ENCODE measurements at places on chromosomes 2 and 18.

DNA sequence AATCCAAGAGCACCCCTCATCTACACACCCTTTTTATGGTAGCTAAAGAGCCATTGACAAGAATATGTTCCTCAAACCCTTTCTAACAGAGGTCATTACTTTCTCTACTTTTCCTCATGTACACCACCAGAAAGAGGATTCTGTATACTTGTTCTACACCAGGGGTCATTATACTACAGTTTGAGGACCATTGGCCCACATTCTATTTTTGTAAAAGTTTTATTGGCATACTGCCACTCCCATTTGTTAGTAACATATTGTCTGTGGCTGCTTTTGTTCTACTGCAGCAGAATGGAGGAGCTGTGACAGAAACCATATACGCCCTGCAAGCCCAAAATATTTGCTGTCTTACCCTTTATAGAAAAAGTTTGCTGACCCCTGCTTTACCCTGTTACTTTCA lies 14.3 kb downstream of the HTR2B start:
- no peak for DNase-seq

DNA sequence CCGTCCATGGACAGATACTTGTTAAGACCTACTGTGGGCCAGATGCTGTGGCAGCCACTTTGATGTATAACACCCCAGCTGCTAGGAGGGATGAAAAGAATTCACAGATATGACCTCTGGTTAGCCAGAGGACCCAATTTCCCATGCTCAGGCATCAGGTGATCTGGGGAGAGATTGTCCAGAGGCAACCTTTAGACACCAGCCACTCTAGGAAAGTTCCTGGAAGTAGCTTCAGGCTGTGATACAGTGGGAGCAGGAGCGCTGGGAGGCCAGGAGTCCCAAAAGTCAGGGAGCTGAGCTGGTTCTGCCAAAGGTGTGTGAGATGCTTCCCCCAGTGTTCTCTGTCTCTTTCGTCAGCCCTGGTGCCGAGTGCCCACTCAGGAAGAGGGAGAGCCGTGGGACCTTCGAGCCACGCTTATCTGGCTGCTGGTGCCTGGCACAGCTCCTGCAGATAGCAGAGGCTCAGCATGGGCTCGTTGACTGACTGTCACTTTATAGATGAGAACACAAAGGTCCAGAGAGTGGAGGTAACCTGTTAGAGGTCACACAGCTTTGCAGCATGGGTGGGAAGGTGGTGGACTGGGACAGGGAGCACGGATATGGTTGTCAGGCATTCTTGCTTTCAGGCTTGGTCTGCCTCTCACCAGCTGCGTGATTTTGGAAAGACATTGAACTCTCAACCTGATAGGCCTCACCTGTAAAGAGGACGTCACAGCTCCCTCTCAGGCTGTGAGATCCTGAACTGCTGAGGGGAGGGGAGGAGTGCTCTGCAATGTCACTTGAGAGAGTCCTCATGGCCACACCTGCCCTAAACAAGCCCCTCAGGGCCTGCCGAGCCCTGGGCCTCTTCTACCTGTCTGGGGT lies 7.8 kb upstream of the RALB start:
- no peak for DNase-seq

DNA sequence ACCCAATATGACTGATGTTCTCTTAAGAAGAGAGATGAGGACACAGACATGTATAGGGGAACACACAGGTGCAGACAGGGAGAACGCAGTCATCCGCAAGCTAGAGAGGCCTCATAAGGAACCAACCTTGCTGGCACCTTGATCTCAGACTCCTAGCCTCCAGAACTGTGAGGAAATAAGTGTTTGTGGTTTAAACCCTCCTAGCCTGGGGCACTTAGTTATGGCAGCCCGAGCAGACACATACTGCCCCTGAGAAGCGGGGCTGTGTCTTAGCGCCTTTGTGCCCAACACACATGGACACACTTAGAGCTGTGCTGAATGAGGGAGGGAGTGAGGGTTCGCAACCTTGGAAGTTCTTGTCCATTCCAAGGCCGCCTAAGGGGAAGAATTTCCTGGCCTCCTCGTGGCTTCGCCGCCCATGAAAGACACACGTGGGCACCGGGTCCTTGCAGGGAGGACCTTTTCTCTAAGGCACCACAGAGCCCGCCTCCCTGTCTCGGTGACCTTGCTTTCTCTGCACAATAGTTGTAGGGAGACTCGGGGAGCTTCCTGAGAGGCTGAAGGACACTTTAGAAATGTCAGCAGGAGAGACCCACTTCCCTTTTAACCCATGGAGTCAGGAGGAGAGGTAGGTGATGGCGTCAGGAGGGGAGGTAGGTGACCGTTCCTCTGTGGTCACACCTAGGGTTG lies 224.5 kb upstream of the HDAC4 start:
- DNase-seq, result no peak

DNA sequence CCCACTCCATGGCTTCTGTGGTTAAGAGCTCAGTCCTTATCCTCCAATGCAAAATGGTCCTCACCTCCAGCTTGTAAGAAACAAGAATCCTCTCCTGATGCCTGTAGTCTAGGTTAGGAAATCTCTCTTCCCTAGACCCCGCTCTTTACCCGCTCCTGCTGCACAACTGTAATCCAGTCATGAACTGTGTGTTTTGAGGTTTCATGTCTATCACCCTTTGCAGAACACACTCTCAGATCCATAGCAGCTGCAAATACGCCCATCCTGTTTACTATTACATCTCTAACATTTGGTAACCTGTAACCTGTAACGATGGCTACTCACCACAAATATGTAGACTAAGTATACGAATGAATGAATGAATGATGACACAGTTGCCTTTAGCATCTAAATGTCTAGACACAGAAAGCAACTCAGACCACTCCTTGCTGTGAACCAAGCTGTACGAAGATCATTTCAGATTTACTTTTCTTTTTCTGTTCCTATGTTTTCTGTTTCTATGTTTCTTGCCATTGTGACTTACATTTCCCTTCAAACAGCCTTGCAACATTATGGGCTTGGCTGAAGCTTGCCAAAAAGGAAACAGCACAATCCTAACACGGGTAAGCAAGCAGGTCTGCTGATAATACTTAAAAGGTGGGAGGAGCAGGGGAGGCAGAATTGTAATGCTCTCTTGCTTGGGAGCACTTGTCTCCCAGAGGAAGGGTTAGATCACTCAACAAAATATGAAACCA lies 53.7 kb downstream of the EPHA4 start:
- no peak for DNase-seq

- DNase-seq, result no peak
These were observed 613.9 kb downstream of the IRS1 start for GRCh38 chr2:226185616-226186211.

GRCh38 chr2:159963700-159964099 lies 98.7 kb downstream of the PLA2R1 start:
- no peak for DNase-seq

DNA sequence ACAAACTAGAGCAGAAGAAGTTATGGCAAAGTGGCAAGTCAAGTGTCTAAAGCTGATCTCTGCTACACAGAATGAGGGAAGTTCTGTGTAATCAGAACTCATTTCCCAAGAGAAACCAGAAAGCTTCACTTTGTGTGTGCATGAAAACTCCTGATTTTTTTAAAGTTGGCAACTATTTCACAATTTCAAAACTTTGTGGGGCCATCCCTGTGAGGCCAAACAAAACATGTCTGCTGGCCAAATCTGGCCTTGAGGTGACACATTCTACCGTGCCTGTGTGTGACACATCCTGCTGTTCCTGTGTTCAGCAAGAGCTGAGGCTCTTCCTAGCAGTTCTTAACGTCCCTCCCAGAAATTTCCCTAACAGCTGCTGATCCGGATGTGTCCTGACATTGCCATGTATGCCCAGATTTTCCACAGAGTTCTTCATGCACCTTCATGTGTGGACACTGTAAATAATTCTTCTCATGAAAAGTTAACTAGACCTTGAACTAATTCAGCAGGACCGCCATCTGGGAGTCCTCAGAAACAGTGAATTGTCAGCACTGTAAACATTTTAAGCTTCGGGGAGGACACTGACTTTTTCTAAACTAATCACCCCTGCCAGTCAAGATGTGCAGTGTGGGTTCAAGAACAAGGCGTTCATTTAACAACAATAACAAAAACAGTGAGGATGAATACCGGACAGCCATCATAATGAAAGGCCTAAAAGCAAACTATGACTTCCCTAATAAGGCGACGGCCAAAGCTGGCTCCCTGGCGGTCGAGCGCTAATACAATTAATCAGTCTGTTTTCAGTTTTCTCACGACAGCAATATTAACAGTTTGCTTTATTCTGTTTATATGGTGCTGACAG lies 99.0 kb downstream of the PLEKHM3 start:
- DNase-seq, result peak; percentile 35

DNA sequence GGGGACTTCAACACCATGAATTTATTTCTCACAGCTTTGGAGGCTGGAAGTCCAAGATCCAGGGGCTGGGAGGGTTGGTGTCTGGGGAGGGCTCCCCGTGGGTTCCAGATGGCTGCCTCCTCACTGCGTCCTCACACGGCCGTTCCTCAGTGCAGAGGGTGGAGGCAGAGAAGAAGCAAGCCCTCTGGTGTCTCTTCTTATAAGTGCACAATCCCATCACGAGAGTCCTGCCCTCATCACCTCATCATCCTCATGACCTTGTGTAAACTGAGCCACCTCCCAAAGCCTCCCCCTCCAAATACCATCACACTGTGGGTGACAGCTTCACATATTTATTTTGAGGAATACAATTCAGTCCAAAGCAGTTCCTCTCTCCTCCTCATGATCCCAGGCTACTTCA lies 26.3 kb downstream of the TMEM163 start:
- DNase-seq, result no peak

DNA sequence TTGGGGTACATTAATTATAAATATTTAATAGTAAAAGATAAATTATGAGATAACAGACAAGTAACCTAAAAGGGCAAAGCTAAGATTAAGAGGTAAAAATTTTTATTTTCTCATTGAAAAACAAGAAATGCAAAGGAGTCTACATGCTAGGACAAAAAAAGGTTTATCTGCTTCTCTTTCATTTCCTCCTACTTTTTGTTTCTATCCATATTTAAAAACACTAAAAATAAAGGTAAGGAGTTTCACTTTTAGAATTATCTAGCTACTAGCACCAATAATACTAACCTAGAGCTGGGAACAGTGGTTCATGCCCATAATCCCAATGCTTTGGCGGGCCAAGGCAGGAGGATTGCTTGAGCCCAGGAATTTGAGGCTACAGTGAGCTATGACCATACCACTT lies 1551.7 kb upstream of the SLC39A10 start:
- no peak for DNase-seq

DNA sequence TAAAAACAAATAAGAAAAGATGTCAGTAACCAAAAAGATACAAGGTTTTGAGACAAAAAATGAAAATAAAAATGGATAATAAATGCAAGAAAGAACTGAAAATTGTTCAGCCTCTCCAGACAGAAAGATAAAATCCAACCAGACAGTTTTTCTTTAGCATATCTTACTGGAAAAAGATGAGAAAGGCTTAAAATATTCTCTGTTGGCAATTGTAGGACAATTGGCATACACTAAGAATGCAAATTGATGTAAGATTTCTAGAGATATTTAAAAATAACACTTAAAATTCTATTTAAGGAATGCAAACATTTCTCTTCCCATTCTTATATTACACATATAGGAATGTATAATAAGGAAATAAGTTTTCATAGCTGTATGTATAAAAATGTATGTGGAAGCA lies 590.6 kb downstream of the DSC3 start:
- DNase-seq, result no peak

DNA sequence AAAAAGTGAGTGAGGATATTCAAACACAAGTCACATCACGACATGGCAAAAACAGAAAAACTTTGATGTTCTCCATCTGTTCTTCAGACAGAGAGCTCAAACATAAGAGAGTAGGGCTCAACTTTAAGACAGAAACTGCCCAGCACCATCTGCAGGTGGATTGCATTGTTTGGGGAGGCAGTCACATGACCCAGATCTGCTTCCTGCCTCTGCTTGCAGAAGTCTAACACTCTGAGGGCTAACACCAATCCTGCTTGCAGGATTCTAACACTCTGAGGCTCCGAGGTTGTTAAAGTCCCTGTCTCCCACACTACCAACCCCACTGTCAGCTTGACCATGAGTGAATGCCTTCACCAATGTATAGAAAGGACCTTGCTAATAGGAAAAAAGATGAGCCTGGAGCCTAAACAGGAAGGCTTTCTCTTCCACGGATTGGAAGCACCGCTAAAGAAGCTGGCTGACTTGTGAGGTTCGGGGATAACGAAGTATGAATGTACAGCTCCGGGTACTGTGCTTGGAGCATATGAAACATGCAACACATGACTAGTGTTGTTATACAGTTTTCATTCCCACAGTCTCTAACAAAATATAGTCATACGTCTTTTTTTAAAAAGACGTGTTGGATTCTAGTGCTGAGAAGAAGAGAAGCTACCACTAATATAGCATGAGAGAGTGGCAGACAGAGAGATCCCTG lies 176.6 kb upstream of the CREB1 start:
- DNase-seq, result peak; percentile 25

DNA sequence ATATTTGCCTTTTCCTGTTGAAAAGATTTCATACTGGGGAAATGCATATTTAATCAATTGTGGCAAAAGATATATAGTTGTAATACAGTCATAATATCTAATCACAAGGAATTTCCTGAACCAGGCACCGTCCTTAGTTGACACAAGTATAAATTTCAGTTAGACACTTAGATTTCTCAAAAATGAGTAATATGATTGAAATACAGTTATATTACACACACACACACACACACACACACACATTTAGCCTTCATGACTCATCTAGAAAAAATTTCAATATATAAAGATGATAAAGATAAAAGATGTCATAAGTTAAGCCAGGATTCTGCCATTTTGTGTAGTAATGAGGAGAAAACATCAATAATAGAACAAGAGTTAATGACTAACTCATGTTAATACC lies 258.4 kb upstream of the ZNF804A start:
- DNase-seq, result no peak

GRCh38 chr2:143261986-143262385 lies 132.8 kb downstream of the ARHGAP15 start:
- no peak for DNase-seq

- DNase-seq, result no peak
These were observed 77.7 kb downstream of the MAP2 start for GRCh38 chr2:209501579-209501978.

DNA sequence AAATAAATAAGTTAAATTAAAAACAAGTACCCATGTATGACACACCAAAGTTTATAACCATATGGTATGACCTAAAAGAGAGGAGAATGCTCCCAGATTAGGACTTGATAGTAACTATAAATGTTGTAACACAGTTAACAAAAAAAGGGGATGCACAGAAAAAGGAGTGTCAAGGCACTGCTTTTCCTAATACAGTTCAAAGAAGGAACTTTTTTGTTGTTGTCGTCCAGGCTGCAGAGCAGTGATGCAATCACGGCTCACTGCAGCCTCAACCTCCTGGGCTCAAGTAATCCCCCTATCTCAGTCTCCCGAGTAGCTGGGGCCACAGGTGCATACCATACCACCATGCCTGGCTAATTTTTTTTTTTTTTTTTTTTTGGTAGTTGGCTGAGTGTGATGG lies 2.7 kb downstream of the NARS1 start:
- no peak for DNase-seq

DNA sequence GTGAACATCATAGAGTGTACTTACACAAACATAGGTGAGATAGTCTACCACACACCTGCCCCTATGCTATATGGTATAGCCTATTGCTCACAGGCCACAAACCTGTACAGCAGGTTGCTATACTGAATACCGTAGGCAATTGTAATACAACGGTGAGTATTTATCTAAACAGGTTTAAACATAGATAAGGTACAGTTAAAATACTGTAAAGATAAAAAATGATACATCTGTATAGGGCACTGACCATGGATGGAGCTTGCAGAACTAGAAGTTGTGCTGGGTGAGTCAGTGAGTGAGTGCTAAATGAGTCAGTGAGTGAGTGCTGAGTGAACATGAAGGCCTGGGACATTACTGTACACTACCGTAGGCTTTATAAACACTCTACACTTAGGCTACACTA lies 267.0 kb upstream of the HS6ST1 start:
- no peak for DNase-seq

GRCh38 chr2:27184115-27184514 lies 27.7 kb upstream of the ATRAID start:
- peak; percentile 43 for DNase-seq
